AG04450 (cell line): ENCODE measurements at places on chromosomes 4 and X.

GRCh38 chr4:20621476-20621875 lies 78.8 kb upstream of the PACRGL start:
- no peak for DNase-seq

- no peak for DNase-seq
Measured at GRCh38 chrX:144730471-144730870, 516.8 kb upstream of the SPANXN1 start.

DNA sequence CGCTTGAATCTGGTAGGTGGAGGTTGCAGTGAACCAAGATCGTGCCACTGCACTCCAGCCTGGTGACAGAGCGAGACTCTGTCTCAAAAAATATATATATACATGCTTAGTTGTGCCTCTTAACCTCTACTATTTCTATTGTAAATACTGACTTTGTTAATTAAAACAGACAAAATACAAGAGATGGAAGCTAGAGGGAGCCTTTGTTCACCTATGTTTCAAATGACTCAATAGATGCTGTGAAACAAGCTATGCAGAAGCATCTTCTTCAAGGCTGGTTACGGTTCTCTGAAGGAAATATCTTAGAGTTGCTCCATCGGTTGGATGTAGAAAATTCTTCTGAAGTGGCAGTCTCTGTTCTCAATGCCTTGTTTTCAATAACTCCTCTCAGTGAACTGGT lies 6.2 kb downstream of the NCAPG start:
- peak; percentile 47 for DNase-seq

GRCh38 chrX:154372612-154373022 lies 1.8 kb downstream of the FLNA start:
- DNase-seq, result no peak

DNA sequence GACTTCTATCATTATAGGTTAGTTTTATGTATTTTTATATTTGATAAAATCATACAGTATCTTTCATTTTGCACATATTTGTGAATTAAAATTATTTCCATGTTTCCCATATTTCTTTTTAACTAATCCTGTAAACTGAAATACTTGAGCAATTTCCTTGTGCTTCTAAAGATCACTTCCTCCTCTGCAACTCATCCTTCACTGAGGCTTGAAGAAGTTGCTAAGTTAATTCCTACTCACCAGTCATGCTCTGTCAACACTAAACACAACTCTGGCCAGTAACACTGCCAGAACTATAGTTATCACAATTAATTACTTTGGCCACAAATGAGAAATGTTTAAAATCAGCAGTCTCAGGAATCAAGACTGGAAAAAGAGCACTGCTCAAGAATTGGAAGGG lies 6.7 kb downstream of the SPATA4 start:
- DNase-seq, result no peak

DNA sequence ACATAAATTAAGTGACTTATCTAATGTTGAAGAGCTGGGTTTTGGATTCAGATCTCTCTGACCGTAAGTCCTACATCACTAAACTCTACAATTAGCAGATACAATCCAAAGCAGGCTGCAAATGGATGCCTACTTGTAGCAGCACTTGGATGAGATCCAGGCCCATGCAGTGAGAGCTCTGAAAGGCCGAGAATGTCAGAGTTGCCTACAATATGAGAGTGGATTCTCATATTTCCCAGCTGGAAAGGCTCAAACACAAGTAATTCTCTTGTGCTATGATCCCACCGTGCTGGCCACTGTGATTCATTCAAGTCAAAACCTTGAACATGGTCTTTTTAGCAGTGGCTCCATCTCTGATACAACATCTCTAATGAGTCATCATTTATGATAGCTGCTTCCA lies 125.4 kb upstream of the CHRDL1 start:
- no peak for DNase-seq

DNA sequence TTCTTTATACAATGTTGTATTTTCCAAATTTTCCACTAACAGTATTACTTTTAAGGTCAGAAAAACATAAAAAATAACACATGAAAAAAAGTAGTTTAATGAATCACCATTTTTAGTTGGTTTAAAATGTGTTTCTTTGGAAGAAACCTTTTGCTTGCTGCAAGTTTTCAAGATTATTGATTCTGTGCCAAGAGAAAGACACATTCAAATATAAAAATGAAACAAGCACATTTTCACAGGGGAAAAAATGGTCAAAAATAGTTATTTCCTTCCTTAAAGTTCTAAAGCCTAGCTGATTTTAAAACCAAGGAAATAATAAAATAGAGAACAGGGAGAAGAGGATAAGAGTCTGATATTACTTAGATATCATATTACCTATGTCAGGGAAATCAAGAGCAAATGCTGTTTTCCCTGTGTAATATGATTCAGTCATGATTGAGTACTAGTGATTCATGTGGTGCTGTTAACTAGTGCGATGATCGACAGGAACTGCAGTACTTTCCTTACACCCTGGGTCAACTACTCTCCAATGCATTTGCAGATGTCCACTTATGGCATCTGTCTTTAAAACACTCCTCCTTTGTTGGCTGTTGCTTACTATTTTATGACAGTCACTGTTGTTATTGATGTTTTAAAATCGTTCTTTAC lies 103.8 kb downstream of the CAMK2D start:
- no peak for DNase-seq

DNA sequence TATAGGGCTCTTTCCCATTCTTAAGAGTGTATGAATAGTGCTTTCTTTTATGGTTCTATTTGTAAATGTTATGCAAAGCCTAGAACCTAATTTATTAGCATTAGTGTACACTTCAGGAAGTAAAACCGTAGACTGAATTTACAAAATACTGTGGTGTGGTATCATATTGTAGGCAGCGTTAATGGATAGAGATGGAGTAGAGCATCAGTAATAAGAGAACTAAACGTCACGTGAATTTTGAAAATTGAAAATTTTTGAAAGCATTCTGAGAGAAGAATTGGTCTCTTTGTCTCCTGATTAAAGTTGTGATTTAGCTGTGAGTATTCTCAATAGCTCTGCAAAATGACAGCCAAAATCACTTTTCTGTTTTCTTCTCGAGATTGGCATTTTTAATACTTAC lies 2.9 kb downstream of the STIM2 start:
- no peak for DNase-seq

- DNase-seq, result no peak
Measured at GRCh38 chr4:54140287-54140686, 40.3 kb downstream of the GSX2 start.

DNA sequence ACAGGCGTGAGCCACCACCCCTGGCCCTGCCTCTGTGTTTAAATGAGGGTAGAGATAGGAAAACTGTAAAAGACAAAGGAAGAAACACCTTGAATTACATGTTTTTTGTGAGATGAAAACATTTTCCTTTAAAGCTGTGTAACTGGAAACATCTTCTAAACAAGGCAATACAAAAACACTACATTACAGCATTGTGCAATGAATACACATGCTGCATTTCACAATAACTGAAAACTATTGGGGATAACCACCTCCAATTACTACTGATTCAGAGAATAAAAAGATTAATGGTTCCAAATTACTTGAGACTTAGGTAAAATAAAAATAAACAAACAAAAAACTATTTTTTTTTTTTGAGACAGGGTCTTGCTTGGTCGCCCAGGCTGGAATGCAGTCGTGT lies 7.6 kb upstream of the OGT start:
- no peak for DNase-seq

GRCh38 chr4:6123541-6123940 lies 76.8 kb downstream of the JAKMIP1 start:
- DNase-seq, result no peak

- no peak for DNase-seq
Measured at GRCh38 chr4:98958065-98958464, 29.1 kb upstream of the EIF4E start.

- DNase-seq, result no peak
Measured at GRCh38 chr4:76459291-76459723, 24.3 kb downstream of the SHROOM3 start.

DNA sequence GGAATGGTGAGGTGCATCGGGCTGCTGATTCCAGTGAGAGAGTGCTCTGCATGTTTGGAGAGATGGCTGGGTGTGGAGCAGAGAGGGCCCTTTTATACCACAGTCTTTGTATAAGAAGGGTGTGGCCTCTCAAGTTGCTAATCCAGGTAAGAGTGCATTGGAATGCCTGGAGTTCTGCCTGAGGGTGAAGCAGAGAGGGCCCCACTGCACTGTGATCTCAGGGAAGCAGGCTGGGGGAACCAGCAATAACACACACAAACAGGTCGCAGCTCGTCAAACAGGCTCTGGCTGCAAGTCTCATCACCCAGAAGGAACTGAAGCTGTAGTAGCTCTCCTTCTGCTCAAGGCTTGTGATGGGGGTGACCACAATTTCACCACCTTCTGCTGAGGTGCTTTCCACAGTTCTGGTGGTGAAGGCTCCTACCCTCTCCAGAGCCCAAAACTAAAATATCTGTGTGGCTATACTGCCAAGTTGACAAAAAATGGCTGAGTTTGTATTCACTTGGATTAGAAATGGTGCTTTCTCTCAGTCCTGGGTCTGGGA lies 687.4 kb upstream of the HS3ST1 start:
- DNase-seq, result no peak

DNA sequence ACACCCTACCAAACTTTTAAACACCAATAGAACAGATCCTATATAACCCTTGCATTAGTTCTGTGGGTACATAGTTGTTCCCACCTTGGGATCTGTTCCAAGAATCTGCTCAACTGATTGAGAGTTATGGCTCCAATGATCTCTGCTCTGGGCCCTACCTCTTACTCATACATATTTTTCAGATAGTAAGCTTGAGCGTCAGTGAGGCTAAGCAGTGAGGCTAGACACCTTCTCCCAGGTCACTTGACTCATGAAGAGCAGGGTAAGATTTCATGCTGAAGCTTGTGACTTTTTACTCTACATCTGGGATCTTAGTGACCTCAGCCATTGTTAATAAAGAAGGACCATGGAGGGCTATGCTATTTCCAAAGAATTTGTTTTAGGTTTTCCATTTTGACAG lies 23.1 kb upstream of the TNIP3 start:
- no peak for DNase-seq

- no peak for DNase-seq
Measured at GRCh38 chr4:8897251-8898167, 25.9 kb upstream of the HMX1 start.

DNA sequence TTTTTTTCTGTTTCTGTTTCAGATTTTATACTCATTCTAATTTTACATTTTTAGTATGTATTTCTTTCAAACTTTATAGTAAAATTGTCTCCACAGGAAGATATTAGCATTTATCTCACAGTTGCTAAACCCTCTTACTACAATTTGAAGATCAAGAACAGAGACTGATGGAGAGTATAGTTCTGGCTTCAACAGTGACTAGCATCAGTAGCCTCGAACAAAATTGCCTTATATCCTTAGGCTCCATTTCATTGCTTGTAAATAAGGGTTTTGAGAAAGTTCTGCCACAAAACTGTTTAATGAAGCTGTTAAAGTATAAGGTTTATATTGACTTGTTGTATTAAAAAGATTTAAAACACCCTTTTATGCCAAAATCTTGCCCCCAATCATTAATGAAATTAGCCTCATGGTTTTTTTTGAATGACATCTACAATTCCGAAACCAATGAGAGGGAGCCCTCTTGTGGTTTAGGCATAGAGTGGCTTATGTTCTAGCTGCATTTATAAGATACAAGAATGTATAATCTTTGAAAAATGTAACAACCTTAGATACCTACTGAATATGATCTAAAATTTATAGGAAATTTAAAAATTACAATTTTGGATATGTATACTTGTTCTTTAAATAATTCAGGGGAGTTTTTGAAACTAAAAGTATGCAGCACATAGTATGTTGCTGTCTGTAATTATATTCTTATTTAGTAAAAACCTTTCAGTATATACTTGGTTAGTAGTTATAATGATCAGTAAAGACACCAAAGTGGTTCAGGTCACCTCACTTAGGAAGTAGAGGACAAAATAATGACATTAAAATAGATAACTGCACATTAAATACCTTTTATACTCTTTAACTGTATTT lies 109.8 kb upstream of the HPGD start:
- peak; percentile 2 for DNase-seq

- no peak for DNase-seq
Measured at GRCh38 chrX:108138814-108139702, 47.5 kb downstream of the ATG4A start.

- DNase-seq, result no peak
Measured at GRCh38 chr4:61517144-61517543, 317.0 kb downstream of the ADGRL3 start.

- DNase-seq, result no peak
Measured at GRCh38 chr4:19623866-19624265, 627.8 kb upstream of the SLIT2 start.

GRCh38 chrX:41728125-41728524 lies 4.1 kb downstream of the GPR82 start:
- DNase-seq, result no peak

DNA sequence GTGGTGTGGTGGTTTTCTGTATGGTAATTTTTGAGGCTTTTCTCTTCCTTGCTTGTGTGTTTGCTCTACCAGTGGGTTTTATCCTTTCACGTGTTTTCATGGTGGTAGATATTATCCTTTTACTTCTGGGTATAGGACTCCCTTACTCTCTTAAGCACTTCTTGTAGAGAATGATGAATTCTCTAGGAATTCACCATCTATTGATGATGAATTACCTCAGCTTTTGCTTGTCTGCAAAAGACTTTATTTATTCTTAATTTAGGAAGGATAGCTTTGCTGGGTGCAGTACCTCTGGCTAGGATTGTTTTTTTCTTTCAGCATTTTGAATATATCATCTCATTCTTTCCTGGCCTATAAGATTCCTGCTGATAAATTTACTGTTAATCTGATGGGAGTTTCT lies 415.3 kb downstream of the PDGFC start:
- DNase-seq, result no peak

DNA sequence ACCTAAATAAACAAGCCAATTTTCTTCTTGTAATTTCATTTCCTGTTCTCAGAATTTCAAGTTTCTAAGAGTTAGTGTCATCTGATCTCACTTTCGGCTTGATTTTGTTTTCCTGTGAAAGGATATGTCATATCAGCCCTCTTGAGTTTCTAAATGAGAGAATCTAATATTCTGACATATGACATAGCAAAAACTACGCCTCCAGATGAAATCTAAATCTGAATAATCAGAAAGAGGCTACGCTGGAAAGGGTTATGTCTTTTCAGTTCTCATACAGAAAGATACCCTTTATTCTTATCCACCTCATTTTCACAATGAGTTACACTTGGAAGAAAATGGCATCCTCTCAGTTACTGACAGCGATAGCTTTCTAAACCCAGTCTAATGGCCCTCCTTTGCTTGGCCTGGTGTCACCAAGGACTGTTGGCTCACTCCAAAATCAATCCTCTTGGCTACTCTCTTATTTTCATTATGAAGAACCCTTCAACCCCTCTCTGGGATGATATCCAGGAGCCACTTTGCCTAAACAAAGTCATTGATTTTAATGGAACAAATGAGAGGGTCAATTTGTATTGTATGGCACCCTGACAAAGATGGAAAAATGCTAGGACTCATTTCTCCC lies 65.6 kb downstream of the ASB9 start:
- no peak for DNase-seq

GRCh38 chr4:25925486-25926201 lies 11.6 kb downstream of the SMIM20 start:
- no peak for DNase-seq

GRCh38 chrX:74449322-74449936 lies 28.1 kb downstream of the SLC16A2 start:
- no peak for DNase-seq

GRCh38 chr4:118850488-118851173 lies 14.7 kb upstream of the SEC24D start:
- DNase-seq, result no peak
